Globus pallidus (tissue), 1 donor: ENCODE measurements at places on chromosomes 1 and 21.

DNA sequence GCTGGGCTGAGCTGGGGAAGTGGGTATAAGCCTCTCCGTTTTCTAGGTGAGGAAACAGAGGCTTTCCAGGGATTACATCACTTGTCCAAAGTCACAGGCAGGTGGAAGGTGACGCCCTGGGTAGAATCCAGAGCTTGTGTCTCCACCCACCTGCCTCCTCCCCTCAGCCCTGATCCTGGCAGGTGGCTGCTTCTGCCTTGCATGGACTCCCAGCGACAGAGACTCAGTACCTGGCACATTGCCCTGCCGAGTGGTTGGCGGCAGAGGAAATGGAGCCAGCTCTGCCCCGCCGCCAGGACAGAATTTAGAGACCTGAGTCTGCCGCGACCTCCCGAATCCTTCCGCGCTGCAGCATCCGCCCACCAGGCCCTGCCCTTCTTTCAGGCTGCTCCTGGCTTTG is 2.1 kb downstream of the PLA2G2E start:
- DNase-seq, result no peak

DNA sequence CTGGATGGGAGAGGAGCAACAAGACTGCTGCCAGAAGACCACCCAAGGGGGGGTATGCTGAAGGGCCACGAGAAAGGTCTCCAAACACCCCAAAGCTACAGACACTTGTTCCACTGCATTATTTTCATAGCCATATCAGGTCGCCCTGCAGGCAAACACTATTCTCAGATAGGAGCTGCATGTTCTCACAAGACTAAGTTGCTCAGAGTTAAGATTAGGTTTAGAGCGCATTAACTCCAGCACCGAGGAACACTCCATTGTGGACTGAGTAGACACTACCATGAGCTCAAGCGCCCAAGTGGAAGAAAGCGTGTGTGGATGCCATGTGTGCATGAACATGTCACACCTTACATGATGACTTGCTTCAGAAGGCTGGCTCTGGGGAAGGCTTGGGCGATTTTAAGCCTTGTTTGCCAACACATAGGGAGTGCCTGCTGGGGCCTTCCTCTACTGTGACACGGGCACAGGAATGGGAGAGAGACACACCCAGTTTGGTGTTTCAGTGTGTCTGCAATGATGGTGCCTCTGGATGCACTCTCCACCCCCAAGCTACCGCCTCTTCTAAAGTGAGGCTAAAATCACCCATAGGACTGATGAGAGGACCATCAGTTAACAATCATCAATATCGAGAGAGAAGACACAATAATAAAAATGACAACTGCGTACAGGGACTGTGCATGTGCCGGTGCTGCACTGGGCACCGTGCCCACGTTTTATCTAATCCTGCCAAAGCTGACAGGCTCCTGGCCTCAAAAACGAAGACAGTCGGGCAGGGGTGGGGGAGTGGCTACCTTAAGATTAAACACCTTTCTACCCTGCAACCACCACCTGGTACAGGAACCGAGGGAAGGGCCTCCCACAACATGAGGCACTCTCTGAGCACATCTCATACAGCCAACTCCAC is 34.9 kb downstream of the SSBP3 start:
- DNase-seq, result no peak

- DNase-seq, result peak; percentile 56
Measured at GRCh38 chr1:181743878-181744312, 260.6 kb downstream of the CACNA1E start.

- no peak for DNase-seq
Measured at GRCh38 chr1:92739669-92740524, 45.0 kb downstream of the EVI5 start.

DNA sequence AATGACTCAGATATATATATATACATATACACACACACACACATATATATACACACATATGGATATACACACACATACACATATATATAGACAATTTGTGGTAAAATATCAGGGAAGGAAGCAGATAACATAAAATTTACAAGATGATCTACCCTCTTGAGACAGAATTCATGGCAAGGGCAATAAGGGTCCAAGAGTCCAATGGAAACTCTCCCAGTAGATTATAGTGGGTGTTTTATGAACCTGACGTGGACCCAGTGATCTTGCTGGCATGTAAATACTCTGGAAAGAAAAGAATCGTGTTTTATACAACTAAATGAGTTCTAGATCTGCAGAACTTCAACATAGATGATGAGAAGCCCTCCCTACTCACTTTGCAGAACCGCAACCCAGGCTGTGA is 49.3 kb downstream of the DENND1B start:
- DNase-seq, result no peak

GRCh38 chr1:18662286-18662639 is 31.6 kb downstream of the PAX7 start:
- DNase-seq, result no peak

DNA sequence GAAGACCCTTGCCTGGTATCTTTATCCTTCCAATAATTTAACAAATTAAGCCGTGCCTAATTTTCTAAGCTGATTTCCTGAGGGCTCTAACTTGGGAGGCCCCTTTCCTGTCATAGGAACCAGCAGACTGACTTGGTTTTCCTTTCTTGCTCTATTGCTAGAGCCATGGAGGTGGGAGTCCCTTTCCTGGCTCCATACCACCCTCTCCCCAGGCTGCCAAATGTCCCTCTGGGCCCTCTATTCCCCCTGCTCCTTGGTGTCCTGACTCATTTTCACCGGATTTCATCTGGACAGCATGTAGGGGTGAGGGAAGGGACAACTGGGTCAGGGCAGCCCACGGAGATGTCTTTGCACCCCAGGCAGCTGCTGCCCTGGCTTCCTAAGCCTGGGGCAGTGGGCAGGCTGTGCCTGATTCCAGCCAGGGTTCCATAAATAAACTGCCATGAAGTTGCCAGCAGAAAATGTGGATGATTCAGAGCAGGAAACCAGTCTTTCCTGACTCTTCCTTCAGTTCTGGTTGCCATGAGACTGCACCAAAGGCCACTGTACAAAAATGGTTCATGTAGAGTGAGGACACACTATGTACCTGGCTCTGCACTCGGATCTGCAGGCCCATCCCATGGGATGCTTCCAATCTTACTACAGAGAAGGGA is 38.0 kb upstream of the SERBP1 start:
- no peak for DNase-seq

- peak; percentile 97 for DNase-seq
Measured at GRCh38 chr1:31694964-31695313, 8.9 kb downstream of the COL16A1 start.

DNA sequence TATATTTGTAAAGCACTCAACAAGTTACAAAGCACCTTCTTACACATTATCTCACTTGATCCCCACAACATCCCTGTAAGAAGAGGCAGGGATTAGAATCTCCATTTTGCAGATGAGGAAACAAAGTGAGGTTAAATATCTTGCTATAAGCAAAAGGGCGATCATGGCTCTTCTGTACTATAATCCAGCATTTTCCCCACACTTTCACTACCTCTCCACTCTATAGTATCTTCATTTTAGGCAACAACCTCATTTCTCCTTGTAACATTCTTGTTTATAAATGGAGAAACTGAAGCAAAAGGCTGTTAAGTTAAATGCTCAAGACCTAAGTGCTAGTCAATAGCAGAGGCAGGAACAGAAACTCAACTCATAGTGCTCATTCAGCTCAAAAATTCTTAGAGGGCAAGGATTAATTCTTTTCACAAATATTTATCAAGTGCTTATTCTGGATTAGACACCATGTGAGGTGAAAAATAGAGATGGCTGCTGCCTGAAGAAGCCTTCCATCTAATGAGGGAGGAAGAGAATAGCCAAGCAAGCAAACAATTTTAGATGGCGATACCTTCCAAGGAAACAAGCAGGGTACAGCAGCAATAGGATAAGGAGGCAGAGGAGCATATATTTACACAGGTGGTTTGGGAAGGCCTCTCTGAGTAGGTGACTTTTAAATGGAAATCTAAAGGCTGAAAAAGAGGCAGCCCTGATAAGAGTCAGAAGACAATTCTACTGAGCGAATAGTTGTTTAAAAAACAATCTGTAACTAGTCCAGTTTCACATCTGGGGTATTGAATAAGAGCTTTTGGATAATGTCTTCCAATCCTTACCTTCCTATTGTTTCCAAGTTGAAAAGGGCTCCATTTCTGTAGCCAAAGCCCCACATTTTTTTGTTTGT is 3.5 kb downstream of the ERRFI1 start:
- DNase-seq, result no peak

GRCh38 chr1:5826601-5827000 is 165.6 kb downstream of the NPHP4 start:
- DNase-seq, result no peak

- DNase-seq, result no peak
Measured at GRCh38 chr1:177172866-177173265, 2.1 kb downstream of the BRINP2 start.

DNA sequence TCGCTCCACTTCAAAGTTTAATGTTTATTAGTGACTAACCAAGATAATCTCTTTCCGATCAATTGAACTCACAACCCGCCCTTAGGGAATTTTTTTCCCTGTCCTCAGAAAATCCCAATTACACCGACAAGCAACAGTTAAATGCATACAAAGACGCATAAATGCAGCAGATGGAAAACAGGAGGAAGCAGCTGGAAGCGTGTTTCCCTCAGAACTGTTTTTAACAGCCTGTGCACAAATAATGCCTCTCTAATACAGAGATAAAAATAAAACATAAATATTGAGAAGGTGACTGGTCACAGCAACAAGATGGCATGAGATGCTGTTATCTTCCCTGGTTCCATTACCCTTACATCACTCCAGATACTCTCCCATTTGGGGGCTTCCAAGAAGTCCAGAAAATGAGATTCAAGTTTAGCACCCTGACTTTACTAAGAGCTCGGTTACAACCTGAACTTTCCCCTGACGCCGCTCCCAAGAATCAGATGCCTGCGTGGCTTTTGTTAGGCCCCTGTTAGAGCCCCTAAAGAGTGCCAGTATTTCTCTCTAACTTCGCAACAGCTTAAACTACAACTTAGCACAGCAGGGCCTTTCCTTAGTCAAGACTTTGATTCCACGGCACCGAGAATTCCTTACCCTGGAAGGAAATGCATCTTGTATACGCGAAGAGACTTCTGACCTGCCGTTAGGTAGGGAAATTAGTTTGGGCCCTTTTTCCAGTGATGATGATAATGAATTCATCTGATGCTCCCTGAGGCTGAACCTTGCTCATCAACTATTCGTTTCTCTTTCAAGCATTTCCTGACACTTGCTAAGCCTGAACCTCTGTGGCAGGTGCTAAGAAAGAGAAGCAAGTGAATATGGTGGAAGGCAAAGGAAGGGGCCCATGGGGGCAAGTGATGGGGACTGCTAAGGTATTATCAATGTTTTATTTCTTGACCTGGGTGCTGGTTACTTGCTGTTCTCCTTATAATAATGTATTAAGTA is 137.7 kb upstream of the SMYD2 start:
- DNase-seq, result no peak

- DNase-seq, result no peak
Measured at GRCh38 chr1:23380719-23381118, 11.1 kb upstream of the ZNF436 start.

GRCh38 chr1:234869182-234870019 is 259.2 kb downstream of the TOMM20 start:
- DNase-seq, result no peak

DNA sequence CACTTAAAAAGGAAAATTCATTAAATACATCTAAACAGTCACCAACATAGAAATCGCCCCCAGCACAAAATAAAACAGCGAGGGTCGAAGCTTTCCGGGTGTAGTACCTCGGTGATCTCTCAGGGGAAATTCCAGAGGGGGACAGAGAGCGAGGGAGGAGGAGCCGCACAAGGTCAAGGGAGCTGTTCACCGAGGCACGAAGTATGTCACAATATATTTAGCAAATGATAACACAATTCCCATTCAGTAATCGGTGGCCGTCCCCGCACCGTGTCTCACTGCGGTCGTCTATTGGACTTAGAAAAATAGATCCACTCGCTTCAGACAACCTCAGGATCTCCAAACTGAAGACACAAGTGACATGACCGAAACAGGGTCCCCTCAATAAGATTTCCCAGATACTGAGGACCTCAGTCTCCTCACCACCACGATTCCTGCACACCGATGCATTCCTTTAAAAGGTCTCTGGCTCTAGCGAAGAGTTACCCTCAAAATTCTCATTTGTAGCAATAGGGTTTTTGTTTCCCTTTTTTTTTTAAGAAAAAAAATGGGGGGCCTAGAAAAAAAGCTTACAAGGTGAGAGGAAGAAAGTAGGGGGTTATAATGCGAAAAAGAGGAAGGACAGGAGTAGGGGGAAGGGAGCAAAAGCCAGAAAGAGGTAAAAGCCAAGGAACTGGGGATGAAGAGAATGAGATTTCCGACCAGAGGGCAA is 1.1 kb downstream of the LPGAT1 start:
- peak; percentile 73 for DNase-seq

- no peak for DNase-seq
Measured at GRCh38 chr1:173122344-173122935, 71.7 kb upstream of the TNFSF18 start.

- no peak for DNase-seq
Measured at GRCh38 chr1:177793900-177794299, 176.0 kb downstream of the SEC16B start.

DNA sequence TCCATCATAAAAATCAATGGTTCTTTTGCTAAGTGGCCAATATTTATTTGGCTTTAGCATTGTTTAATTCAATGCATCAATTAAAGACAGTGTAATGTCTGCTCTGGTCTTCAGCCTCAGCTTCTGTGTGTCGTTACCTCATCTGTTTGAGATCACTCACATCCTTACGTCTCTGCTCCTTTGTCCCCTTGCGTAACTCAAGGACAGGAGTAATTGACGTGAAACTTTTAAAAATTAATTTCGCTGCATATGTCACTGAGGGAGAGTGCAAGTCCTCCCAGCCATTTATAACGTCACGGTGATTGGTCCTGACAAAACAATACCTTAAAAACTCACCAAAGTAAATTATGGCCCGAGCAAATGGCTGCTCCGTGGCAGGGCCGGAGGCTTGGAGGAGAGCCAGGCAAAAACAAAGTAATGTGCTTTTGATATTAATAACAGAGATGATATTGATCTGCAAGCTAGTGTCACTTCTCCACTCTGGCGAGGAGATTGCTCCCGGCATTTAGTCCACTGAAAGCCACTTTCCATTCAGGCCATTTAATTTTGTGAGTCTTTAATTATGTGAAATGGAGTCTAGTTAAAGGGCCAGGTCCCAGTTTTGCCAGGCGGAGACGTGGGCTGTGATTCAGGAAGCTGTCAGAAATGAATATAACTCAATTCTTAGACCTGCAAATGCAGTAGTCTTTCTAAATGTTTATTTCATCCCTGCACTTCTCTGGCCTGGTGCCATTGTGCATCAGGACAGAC is 150.9 kb upstream of the POU3F1 start:
- DNase-seq, result no peak

GRCh38 chr1:8462371-8462892 is 144.5 kb downstream of the SLC45A1 start:
- DNase-seq, result no peak

DNA sequence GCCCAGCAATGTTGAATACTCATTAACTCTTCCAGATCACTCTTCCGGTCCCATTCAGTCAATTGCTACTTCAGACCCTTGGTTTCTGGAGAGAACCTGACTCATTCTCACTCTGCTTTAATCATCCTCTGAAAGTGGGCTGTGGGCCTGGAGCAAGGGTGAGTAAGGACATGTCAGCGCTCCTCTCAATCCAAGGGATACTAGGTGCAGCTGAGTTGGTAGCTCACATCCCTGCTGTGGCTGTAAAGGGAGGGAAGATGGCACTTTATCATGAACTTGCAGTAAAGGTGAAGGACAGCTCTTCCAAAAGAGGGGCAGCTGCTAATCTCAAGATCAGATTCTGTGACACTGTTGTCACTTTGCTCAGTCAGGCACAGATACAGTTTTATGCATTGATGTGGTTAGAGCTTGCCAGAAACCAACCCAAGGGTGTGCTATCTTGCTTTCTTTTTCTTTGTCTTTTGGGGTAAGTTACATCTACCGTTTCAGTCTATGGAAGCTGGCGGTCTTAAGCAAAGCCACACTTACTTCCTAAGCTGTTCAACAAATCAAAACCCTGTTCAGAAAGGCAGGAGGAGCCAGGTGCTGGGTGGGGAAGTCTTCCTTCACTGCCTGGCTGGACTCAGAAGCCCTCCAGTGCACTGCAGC is 26.5 kb upstream of the NTPCR start:
- no peak for DNase-seq
